ENCODE measurements at places on chromosomes 1 and 21.

DNA sequence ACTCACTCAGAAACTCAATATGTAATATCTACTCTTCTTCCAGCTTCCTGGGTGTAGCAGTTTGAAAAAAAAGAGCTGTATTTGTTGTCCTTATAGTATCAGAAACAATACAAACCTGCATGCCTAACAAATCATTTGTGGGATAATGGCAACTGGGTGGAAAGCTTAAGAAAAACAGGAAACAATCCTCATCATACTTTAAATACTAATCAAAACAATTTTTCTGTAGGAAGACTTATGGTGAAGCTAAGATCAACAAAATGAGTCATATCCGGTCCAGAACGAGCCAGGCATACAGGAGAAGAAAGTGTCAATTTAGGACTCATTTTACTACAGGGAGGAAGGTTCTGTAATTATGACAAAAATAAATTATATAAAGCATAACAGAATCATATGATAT, 181.8 kb upstream of the ADGRL4 start:
- no peak for DNase-seq

DNA sequence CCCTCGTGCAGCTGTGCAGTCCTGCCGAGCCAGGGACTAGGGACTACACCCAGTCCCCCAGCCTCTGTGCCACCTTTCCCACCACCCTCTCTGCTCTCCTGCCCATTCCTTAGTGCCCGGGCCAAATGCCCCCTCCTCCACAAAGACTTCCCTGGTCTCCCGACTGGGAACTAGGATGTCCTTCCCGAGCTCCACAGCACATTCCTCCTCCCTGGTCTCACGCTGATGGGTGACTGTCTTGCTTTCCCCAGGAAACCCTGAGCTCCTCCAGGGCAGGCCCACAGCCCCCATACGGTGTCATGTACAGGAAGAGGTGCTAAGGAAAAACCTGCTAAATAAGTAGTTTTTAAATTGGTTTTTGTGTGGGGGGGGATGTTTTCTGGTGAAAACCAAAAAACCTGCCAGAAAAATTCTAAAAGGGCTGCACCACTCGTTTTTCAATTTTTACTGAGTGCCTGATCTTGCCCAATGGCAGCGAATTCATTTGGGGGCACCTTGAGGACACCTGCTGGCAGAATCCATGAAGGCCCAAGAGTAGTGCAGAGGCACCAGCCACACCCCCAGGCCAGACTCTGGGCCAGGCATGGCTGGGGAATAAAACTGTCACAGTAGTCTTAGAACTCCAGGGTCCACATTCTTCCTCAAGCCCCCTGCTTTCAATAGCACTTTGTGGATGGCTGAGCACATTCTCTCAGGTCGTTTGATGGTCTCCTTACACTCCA, 50.4 kb downstream of the GLIS1 start:
- no peak for DNase-seq

GRCh38 chr1:63674238-63674864, 81.1 kb downstream of the PGM1 start:
- DNase-seq = peak; percentile 65

DNA sequence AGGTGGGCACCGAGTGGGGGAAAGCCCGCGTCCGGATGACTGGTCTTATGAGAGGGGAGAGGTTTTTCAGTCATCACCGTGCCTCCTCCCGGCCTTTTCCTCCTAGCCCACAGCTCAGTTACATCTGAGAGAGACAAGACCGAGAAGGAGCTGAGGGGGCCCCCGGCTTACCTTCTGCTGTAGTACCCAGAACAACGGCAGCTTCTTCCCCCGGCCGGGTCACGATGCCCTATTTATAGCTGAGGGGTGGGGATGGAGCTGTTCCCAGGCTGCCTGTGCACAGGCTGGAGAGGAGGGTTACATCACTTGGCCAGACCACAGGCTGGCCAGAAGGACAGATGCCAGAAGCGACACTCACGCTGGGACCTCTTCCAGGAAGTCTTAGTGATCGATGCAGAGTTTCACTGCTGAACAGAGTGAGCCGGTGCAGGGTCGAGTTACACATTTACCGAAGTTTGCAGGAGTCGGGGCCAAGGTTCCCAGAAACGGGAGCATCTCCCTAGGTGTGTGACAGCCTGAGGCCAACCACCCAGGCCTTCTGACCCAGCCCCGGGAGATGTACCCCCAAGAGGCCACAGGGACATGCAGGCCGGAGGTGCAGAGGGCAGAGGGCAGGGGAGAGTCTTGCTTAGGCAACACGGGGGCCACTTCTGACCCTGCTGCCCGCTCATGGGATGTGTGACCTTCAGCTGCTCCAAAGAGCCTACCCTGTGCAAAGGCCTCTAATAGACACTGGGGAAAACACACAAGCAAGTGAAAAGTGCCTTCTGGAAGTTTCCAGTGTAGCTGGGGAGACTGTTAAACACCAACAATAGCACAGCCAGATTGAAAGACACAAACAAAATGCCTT, at the start of gene AGT:
Gene AGT (minus strand): TSS at position 208 of the 850 bp plus-strand sequence. CDS start 3,299 bp downstream, outside the sequence.
- peak; percentile 66 for DNase-seq

DNA sequence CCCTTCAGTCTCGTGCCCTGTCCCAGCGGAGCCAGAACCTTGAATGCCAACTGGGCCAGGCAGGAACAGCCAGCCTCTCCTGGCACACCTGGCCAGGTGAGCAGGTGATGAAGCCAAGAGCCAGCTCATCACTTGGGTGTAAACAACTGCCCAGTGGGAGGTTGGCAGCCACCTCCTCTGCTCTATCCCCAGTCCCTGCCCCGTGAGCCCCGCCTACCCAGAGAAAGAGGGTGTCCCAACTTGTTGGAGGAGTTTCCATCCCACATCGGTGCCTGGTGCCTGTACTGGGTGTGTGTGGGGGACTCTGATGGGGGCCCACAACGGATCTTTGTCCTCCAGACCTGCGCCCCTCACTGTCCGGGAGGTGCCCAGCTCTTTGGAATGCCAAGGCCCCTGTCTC, 17.8 kb upstream of the FAM131C start:
- peak; percentile 1 for DNase-seq

GRCh38 chr1:75765697-75766355, 20.2 kb upstream of the RABGGTB start:
- no peak for DNase-seq

DNA sequence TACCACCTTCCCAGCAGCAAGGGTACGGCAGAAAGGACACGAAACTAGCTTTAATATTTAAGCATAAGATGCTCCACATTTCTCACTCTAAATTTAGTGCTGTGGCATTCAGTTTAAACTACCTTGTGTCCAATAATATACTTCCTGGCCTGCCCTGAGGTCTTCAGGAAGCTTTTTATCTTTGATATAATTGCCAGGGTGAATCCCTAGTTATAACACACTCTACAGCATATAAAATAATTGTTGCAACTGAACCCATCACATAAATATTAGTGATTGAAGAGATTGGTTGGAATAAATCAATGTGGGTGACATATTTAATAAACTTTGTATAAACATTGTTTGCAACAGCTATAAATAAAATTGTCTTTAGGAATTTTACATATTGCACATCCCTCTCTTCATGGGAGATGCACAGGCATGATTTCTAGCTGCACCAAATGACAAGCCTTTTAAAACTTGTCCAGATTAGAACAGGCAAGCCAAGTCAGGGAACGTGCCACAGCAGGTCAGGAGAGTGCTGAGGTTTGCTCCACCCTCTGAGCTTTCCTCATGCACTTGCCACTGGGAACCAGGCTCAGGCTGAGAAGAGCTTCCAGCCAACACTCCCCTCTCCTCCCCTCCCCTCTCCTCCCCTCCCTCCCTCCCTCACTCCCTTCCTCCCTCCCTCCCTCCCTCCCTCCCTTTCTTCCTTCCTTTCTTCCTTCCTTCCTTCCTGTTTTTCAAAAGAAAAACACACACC, 623.2 kb upstream of the PKN2 start:
- DNase-seq = no peak

- DNase-seq = no peak
Observed at GRCh38 chr21:28904961-28905435, 87.7 kb downstream of the LTN1 start.

DNA sequence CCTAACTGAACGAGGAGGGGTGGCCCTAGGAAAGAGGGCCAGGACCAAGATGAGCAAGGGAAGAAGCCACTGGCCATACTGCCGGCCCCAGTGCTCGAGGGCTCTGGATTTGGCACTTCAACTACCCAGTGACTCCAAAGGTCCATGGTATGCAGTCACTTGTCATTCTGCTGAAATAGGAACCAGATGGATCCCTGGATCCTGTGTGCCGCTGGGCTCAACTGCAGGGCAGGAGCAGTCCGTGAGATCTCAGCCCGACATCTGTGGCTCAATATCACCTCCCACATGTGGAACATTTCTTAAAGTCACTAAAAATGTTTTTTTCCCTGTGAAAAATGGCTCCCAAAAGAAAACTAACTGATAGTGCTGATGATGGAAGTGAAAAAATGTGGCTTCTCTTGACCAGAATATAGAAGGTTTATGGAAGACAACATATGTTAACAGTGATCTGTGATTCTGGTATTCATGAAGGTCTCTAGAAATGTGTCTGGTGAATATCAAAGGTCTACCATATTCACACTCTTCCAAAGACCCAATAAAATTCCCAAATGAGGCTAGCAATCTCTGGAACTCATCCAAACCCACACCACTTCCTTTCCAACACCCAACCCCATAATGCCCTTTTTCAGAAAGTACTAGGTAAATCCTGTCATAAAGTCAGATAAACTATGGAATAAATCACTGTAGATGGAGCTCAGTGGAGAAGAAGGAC, 24.1 kb downstream of the PAFAH2 start:
- DNase-seq = no peak

DNA sequence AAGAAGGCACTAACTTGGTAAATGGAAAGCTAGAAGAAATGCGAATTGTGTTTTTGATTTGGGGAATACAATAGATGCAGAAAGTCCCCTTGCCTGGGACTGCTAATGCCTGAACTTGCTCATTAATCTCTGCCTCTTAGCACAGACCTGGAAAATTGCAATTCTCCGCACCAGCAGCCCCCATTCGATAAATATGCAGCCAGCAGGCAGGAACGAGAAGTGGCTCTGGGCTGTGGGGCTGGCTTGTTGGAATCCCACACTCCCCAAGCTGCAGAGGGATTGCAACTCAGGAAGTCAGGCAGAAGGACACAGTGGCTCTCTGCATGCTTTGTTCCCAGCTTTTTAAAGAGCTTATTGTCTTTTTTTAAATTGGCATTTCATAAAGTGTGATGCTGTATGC, 51.3 kb downstream of the PCP4 start:
- no peak for DNase-seq

DNA sequence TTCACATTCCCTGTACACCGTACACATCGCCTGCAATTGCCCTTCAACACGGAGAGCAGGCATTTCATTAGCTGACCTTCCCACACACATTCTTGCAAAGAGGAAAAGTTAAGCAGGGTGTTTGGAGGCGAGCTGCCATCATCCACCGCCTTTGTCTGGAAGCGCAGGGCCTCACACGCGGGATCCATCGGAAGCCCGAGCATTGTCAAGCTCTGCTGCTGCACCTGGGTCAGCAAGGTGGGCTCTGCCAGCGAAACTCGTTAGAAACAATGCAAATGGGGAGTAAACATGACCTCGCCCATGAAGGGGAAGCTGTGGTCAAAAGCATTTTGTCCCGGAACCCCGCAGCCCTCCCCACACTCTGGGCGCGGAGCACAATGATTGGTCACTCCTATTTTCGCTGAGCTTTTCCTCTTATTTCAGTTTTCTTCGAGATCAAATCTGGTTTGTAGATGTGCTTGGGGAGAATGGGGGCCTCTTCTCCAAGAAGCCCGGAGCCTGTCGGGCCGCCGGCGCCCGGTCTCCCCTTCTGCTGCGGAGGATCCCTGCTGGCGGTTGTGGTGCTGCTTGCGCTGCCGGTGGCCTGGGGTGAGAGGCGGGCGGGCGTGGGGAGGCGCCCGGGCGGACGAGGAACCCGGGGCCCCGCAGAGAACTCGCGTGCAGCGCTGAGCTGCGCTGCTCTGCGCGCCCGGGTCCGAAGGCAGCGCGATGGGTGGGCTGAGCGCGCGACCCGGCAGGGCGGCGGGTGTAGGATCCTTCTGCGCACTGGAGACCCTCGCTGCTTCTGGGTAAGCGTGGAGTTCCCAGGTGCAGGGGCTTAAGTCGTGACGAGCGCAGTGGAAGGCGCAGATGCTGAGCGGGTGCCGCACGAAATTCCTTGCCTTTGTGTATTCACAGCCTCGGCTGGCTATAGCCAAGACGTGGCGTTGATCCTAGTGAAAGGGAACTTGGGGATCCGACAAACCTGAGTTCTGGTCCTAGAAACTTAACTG, at the start of gene CR1:
Gene CR1 (plus strand): TSS at position 357 of the 992 bp plus-strand sequence. CDS start 111 bp downstream, at position 468.
- DNase-seq = peak; percentile 80

DNA sequence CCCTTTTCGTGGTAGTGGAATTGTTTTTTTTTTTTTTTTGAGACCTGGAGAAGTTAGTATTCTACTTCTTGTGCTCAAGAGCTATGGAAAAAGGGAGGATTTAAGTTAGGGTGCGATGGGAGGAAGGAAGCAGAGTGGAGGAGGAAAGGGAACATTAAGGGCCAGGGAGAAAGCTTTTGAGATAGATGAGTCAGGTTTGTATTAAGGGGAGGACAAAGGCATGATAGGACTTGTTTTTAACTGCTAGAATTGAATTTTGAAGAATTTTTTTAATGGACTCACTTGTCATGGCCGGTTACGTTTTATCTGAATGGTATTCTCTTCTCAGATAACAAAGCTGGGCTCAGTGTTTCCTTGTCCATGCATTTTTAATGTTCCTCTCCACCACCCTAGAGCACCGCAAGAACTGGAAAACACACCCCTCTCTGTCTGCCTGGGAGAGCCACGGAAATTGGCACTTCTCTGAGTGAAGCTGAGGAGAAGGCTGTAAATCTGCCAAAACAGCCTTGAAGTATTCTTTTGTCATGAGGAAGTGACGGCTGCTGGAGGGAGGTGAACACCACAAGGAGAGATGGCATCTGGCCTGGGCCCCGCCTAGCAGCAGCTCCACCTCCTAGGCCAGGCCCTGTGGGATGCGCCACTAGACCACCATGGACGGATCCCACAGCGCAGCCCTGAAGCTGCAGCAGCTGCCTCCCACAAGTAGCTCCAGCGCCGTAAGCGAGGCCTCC, 3.5 kb downstream of the NIPAL3 start:
- peak; percentile 46 for DNase-seq

GRCh38 chr1:178953538-178954324, 72.0 kb upstream of the FAM20B start:
- DNase-seq = no peak

- DNase-seq = no peak
Observed at GRCh38 chr1:112711041-112711440, 4.1 kb downstream of the PPM1J start.

- DNase-seq = no peak
Observed at GRCh38 chr1:51487628-51488027, 31.4 kb downstream of the EPS15 start.
